ENCODE measurements at places on chromosomes 5 and 9.

- H3K27ac ChIP-seq, result no peak overlapping the region
- peaks cover 5% of the 10 kb centered on the region for H3K36me3 ChIP-seq
- H3K4me3 ChIP-seq, result no peak overlapping the region
Observed at GRCh38 chr9:71607461-71607881, 160.8 kb downstream of the CEMIP2 start.

GRCh38 chr5:153704110-153704509 lies 213.6 kb downstream of the GRIA1 start:
- no peak overlapping the region for H3K4me3 ChIP-seq
- H3K27ac ChIP-seq, result no peak overlapping the region
- no peaks in the 10 kb centered on the region for H3K27me3 ChIP-seq
- no peaks in the 10 kb centered on the region for H3K4me1 ChIP-seq
- DNase-seq, result no peak

- H3K4me3 ChIP-seq, result no peak overlapping the region
- peaks cover 6% of the 10 kb centered on the region for H3K36me3 ChIP-seq
- H3K27me3 ChIP-seq, result no peaks in the 10 kb centered on the region
- no peak overlapping the region for H3K27ac ChIP-seq
- H3K4me1 ChIP-seq, result peaks cover 3% of the 10 kb centered on the region
Observed at GRCh38 chr9:123276551-123276950, 8.2 kb upstream of the STRBP start.

- no peak within 1 kb of the TSS for H3K27ac ChIP-seq
- peak within 1 kb of the TSS; percentile 86 for H3K4me3 ChIP-seq
- H3K27me3 ChIP-seq, result no peaks in the 10 kb centered on the region
- peak; percentile 58 for DNase-seq
- H3K36me3 ChIP-seq, result no peaks in the 10 kb centered on the region
- no peaks in the 10 kb centered on the region for H3K4me1 ChIP-seq
Observed at GRCh38 chr9:133991964-133992779, at the start of gene VAV2. Gene VAV2 (minus strand): TSS chr9:133992324. CDS start chr9:133992278, 46 bp downstream.

DNA sequence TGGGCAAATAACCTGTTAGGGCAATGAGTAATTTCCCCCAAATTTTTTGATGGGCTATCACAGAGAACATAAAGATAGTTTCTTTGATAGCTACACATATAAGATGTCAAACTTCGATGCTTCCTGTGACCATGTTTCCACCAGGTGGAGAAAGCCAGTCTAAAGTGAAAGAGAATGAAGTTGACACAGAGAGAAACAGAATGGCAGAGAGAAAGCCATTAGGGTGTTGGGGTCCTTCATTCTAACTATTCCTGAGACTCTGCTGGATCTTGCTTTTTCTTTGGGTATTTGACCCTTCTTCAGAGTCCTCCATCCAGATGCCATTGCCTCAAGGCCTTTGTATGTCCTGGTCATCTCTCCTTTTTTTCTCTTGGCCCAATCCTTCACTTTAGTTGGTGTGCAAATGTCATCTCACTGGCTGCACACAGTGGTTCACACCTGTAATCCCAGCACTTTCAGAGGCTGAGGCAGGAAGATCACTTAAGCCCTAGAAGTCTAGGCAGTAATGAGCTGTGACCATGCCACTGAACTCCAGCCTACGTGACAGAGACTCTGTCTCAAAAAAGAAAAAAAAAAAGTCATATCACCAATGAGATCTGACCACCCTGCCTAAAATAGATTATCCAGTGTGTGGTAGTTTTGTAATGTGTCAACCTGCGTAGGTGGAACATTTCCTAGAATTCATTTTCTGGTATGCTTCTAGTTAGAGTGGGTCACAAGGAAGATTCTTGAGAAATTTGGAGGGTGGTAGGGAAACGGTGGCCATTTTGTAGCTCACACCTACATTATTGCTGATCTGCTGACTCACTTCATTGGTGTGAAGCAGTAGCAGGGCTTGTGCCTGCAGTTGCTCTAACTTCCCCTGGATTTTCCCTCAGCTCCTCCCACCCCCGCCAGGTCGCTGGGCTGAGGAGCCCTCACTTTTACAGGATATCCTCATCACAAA lies 20.8 kb upstream of the KIF2A start:
- H3K27ac ChIP-seq, result no peak overlapping the region
- no peak overlapping the region for H3K4me3 ChIP-seq
- DNase-seq, result no peak
- H3K36me3 ChIP-seq, result peaks cover 9% of the 10 kb centered on the region

- H3K27me3 ChIP-seq, result no peaks in the 10 kb centered on the region
- no peaks in the 10 kb centered on the region for H3K36me3 ChIP-seq
- no peak overlapping the region for H3K27ac ChIP-seq
- DNase-seq, result peak; percentile 60
- no peak overlapping the region for H3K4me3 ChIP-seq
Observed at GRCh38 chr5:4941957-4942830, 197.9 kb upstream of the ADAMTS16 start.

DNA sequence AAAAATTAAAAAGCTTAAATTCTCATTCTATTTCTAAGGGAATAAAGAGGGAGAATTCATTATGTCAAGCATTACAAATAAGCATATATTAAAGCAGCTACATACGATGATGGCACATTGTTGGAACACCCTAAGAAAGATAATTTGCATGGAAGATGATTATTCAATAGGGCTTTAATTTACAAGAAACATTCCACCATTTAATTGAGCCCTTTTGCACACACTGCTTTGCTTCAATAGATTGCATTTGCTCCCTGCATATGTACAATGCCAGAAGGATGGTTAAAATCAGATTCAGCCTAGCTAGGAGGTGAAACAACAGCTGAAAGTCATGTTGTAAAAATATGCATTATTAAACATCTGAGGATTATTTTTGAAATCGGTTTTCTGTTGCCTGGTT lies 21.8 kb downstream of the KIAA1958 start:
- no peak overlapping the region for H3K4me3 ChIP-seq
- H3K27ac ChIP-seq, result no peak overlapping the region
- H3K4me1 ChIP-seq, result no peaks in the 10 kb centered on the region
- DNase-seq, result no peak
- H3K36me3 ChIP-seq, result peaks cover 1% of the 10 kb centered on the region

- no peak overlapping the region for H3K27ac ChIP-seq
- no peak for DNase-seq
- no peaks in the 10 kb centered on the region for H3K27me3 ChIP-seq
- no peaks in the 10 kb centered on the region for H3K36me3 ChIP-seq
- H3K4me1 ChIP-seq, result no peaks in the 10 kb centered on the region
Observed at GRCh38 chr9:34139477-34140146, 13.1 kb upstream of the DCAF12 start.

DNA sequence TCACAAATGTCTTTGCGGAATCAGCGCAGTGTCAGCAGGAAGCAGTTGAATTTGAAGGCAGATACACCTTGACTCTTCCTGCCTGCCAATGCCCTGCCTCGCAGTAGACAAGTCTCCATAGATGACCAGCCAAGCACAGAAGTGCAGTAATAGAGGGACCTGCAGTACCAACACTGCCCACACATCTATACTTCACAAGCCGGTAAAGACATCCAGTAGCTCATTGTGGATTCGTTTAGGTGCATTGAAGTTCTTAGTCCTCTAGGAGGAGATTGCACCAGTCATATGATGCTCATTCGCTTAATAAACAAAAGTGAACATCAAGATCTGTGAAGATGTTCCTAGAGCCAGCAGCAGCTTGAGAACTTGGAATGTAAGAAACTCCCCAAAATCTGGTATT lies 7.1 kb upstream of the IFNA2 start:
- H3K36me3 ChIP-seq, result no peaks in the 10 kb centered on the region
- no peaks in the 10 kb centered on the region for H3K27me3 ChIP-seq
- no peak overlapping the region for H3K27ac ChIP-seq
- DNase-seq, result peak; percentile 68
- no peak overlapping the region for H3K4me3 ChIP-seq

GRCh38 chr9:19992556-19992955 lies 203.7 kb upstream of the SLC24A2 start:
- no peak for DNase-seq
- H3K27me3 ChIP-seq, result no peaks in the 10 kb centered on the region
- H3K27ac ChIP-seq, result no peak overlapping the region
- no peaks in the 10 kb centered on the region for H3K4me1 ChIP-seq
- no peak overlapping the region for H3K4me3 ChIP-seq

- 0 out of 2 replicates have a peak, but pooled peaks cover 6% of the 10 kb centered on the region for H3K36me3 ChIP-seq
- peaks cover 3% of the 10 kb centered on the region for H3K4me1 ChIP-seq
- no peak overlapping the region for H3K27ac ChIP-seq
Observed at GRCh38 chr5:172098046-172098445, 90.0 kb downstream of the STK10 start.

- H3K4me3 ChIP-seq, result no peak overlapping the region
- DNase-seq, result no peak
- no peak overlapping the region for H3K27ac ChIP-seq
Observed at GRCh38 chr5:172151661-172152210, 36.3 kb downstream of the STK10 start.

GRCh38 chr9:78026416-78026815 lies 5.2 kb downstream of the GNAQ start:
- peaks cover 13% of the 10 kb centered on the region for H3K4me1 ChIP-seq
- no peaks in the 10 kb centered on the region for H3K27me3 ChIP-seq
- H3K36me3 ChIP-seq, result no peaks in the 10 kb centered on the region
- no peak overlapping the region for H3K4me3 ChIP-seq

- H3K27ac ChIP-seq, result no peak overlapping the region
- no peak overlapping the region for H3K4me3 ChIP-seq
- no peaks in the 10 kb centered on the region for H3K4me1 ChIP-seq
- DNase-seq, result no peak
- H3K36me3 ChIP-seq, result peaks cover 10% of the 10 kb centered on the region
Observed at GRCh38 chr9:95082401-95083084, 235.0 kb downstream of the FANCC start.
